T-helper 9 cell (primary cell): ENCODE measurements at places on chromosomes 11 and 22.

DNA sequence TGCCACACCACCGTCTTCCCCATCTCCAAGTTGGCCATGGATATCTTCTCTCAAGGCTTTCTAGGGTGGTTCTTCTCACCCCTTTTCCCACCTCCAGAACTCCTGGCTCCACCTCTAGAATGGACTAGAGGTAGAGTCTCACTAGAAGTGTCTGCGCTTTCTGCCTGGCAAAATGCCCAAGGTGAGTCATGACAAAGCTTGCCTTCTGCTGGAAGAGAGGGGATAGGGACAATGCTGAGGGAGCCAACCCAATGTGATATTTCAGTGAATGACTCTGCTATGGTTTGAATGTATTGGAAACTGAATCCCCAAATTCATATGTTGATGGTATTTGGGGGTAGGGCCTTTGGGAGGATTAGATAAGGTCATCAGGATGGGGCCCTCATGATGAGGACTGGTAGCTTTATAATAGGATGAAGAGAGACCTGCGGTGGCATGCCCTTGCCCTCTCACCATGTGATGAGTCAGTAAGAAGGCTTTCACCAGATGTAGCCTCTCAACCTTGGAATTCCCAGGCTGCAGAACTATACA lies 4.1 kb upstream of the CD82 start:
- no peak for DNase-seq

GRCh38 chr11:94558468-94558867 lies 8.7 kb upstream of the PIWIL4 start:
- no peak for DNase-seq

DNA sequence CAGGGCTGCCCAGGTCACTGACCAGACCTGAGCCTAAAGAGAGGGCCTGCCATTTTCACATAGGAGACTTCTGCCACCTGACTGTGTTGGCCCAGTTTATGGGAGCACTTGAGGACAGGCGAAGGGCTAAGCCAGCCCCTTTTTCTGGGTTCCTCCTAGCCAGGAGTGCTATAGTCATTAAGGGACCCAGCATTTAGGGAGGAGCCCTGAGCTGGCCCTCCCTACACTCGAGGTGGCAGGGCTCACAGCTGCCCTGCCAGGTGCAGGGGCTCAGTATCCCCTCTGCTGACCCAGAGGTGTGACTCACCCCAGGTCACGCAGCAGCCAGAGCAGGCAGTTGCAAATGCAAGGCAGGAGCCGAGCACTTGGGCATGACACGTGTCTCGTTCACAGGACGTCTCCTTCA lies 86.3 kb upstream of the CRYBB3 start:
- DNase-seq: no peak

DNA sequence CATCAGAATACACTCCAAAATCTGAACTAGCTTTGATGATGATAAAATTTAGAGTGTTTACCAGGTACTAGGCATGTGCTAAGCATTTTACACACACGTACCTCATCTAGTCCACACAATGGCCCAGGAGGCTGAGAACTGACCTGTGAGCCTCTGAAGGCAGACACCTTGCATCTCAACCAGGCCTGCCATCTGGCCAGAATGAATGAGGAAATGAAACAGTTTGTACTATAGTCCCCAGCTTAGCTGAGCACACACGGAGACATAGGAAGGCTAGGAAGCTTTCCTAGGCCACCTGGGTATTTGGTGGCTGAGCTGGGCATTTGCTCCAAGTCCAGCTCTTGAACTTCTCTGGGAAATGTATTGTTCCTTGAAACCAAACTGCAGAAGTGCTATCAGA lies 6.9 kb upstream of the SHANK3 start:
- DNase-seq: no peak

DNA sequence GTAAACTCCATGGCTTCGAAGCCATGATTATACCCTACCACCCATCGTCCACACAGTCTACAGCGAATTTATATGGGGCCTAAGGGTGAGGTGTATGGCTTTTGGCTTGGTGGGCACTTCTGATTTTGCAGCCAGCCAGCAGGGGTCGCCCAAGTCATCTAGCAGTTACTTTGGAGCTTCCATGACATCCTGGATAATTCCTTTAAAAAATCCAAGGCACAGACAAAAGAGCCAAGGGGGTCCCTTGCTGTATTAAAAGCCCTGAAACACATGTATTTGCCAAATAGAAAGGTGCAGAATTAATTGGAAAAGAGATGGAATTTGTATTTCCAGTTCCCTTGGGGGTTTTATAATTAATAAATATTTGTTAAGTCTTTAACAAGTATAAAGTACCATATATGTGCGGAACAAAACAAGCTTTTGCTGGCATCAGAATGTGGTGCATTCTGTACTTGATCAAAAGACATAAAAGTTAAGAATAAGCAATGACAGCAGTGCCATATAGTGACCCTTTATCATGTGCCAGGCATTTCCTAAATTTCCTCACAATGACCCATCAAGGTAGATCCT lies 132.8 kb upstream of the PITPNB start:
- no peak for DNase-seq

DNA sequence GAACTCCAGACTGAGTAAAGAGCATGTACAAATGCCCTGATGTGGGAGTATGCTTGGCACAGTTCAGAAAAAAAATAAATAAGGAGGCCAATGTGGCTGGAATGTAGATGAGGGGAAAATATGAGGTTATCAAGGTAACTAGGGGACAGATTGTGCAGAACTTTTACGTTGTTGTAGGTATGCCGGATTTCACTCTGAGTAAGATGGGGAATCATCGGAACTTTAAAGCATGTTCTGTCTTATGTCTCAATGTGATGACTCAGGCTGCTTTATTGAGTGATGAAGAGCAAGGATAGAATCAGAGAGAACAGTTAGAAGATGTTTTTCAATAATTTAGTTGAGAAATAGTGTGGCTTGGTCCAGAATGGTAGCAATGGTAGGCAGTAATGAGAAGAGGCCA lies 130.4 kb downstream of the C11orf87 start:
- no peak for DNase-seq

- DNase-seq: no peak
Observed at GRCh38 chr11:59756558-59756840, 1.3 kb downstream of the STX3 start.

- DNase-seq: no peak
Observed at GRCh38 chr11:23674866-23675265, 814.6 kb upstream of the CCDC179 start.

- no peak for DNase-seq
Observed at GRCh38 chr11:74641289-74641688, 48.9 kb downstream of the POLD3 start.

DNA sequence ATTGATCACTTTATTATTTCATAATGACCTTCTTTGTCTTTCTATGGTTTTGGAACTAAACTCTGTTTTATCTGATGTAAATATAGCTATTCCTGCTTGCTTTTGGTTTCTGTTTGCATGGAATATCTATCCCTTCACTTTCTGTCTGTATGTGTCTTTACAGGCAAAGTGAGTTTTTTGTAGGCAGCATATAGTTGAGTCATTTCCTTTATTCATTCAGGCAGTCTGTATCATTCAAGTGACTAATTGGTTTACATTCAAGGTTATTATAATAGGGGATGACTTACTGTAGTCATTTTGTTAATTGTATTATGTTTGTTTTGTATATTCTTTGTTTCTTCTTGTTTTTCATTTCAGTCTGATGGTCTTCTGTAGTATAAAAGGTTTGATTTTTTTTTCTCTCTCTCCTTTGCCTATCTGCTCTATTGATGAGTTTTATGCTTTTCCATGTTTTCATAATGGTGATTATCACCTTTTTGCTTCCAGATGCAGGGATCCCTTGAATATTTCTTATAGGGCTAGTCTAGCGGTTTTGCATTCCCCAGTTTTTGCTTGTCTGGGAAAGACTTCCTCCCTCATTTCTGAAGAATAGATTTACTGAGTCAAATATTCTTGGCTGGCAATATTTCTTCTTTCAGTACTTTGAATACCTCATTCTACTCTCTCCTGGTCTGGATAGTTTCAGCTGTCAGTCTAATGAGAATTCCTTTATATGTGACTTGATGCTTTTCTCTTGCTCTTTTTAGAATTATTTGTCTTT lies 50.4 kb downstream of the GDPD4 start:
- DNase-seq: no peak

- DNase-seq: no peak
Observed at GRCh38 chr11:126914941-126915340, 85.6 kb downstream of the KIRREL3 start.

DNA sequence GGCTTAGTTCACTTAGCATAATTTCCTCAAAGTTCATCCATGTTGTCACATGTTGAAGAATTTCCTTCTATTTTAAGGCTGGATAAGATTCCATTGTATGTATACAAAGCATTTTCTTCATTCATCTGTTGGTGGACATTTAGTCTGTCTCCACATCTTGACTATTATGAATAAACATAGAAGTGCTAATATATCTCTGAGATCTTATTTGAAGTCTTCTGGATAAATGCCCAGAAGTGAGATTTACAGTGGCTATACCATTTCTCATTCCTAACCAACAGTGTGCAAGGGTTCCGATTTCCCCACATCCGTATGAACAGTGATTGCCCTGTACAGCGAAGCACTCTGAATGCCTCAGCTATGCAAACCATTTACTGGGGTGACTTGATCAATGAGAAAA lies 6.6 kb upstream of the ZFTA start:
- no peak for DNase-seq

- DNase-seq: no peak
Observed at GRCh38 chr11:2853997-2854560, 31.5 kb downstream of the CDKN1C start.

DNA sequence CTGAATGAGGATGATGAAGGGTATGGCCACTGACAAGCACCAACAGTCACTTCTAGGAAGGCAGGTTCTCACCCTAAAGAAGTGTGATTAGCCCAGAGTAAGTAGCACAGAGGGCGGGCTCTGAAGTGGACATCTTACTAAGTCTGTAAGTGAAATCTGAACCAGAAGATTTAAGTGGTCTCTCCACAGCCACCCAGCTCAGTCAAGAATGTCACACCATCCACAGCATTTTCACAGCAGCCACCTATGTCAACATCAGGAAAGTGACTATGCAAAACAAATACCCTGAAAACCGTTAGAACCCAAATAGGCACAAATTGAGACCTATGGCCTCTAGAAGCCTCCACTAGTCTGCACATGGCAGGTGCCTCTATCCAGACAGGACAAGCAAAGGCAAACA lies 23.0 kb upstream of the STK33 start:
- no peak for DNase-seq

DNA sequence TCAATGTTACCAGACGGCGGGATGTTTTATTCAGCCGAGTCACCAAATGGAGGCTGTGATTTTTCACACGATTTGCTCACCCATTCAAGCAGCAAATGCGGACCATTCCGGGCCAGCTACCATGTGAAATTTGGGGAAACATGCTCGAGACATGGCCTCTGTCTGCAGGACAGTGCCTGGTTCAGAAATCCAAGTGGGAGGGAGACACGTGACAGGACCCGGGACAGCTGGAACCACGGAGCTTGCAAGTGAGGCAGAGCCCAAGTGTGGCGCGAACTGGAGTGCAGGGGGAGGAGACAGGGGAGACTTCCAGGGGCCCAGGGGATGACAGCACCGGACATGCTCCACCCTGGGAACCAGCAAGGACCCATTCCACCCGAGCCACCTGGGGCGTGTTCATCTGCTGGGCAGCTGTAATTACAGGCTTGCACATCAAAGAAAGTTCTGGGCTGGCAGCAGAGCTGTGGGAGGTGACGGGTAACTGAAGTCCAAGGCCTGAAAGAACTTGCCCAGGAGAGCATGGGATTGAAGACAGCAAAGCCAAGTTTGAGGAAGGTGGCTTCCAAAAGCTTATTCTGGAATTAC lies 16.5 kb downstream of the CERK start:
- no peak for DNase-seq

- DNase-seq: no peak
Observed at GRCh38 chr22:48704335-48704734, 1123.3 kb downstream of the BRD1 start.

- no peak for DNase-seq
Observed at GRCh38 chr11:116267146-116267545, 505.6 kb downstream of the BUD13 start.

DNA sequence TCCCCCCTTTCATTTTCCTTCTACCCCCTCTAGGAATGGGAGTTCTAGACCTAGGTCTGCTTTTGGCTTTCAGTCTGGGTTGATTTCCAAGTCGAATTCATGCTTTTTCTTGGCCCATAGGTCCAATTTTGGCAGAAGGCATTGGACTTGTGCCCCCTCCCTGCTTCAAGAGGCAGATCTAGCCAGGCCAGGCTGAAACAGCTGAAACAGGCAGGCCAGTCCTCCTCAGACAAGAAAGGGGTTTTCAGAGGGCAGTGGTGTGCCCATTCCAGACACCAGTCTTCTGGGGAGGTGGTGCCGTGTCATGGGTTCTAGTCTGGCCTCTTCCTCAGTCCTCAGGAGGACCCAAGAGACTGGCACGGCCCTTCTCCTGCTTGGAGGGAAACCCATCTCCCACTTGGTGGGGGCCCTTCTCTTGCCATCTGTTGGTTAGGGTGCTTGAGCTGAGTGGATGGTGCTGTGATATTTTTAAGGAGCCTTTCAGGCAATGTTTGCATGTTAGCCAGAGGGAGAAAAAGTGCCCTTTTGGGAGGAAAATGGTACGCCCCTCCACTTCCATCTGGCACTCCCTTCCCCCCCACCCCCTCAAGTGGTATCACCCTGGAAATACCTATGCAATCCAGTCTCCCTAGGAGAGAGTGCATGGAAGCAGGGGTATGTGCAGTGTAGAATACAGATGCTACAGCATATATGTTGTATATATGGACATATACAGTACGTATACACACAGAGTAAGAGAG lies 53.6 kb downstream of the SYT13 start:
- DNase-seq: no peak

DNA sequence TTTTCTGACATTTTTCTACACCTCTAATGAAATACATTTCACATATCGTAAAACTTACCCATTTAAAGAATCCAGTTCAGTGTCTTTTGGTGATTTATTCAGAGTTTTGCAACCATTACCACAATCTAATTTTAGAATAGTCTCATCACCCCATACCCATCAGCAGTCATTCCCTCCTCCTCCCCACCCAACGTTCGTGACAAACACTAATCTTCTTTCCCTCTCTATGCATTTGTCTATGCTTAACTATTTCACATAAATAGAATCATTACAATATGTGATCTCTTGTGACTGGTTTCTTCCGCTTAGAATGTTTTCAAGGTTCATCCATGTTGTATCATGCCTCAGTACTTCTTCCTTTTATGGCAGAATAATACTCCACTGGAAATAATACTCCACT lies 9.5 kb downstream of the TTC28 start:
- no peak for DNase-seq

GRCh38 chr22:26734339-26735018 lies 77.1 kb downstream of the MIAT start:
- DNase-seq: no peak

DNA sequence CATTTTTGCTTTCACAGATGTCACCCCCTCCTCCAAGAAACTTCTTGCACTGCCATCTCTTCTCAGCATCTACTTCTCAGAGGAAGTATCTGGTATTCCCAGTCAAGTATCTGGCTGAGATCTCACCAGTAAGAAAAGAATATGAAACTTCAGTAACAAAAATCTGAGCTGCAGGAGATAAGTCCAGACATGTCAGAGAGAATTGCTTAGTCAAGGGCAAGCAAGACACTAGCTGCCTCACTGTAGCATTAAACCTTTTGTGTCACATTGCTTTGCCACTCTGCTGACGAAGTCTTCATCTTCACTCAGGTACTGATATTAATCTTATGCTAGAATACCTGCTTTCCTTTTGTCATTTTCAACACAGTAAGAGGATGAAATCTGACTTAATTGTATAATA lies 70.6 kb upstream of the ZC3H12C start:
- no peak for DNase-seq

GRCh38 chr22:26768156-26768515 lies 110.7 kb downstream of the MIAT start:
- DNase-seq: no peak

- no peak for DNase-seq
Observed at GRCh38 chr11:3160252-3161031, 4.7 kb downstream of the OSBPL5 start.

GRCh38 chr11:72179804-72180396 lies 12.0 kb upstream of the FOLR1 start:
- DNase-seq: no peak
